Effector CD4-positive, alpha-beta T cell (primary cell): ENCODE measurements at places on chromosomes 5 and 9.

GRCh38 chr5:96331681-96332361 lies 101.2 kb downstream of the PCSK1 start:
- no peak for DNase-seq

DNA sequence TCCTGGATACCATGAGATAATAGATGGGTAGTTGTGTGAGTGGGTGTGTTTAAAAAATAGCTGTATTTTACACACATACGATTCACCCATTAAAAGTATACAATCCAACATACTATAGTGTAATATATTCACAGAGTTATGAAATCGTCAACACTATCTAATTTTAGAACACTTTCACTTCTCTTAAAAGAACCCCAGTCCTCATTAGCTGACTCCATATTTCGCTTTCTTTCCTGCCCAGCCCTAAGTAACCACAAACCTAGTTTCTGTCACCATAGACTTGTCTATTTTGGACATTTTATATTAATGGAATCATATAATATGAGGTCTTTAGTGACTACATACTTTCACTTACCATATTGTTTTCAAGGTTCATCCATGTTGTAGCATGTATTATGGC lies 63.8 kb upstream of the S1PR3 start:
- DNase-seq = no peak

DNA sequence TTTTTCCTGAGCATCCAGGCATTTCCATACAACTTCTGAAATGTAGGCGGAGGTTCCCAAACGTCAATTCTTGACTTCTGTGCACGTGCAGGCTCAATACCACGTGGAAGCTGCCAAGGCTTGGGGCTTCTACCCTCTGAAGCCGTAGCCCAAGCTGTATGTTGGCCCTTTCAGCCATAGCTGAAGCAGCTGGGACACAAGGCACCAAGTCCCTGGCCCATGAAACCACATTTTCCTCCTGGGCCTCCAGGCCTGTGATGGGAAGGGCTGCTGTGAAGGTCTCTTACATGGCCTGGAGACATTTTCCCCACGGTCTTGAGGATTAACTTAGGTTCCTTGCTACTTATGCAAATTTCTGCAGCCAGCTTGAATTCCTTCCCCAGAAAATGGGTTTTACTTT lies 103.6 kb downstream of the NREP start:
- no peak for DNase-seq

- no peak for DNase-seq
Observed at GRCh38 chr5:169886033-169886432, 94.3 kb downstream of the INSYN2B start.

- no peak for DNase-seq
Observed at GRCh38 chr9:86410281-86410680, 56.1 kb upstream of the TUT7 start.

DNA sequence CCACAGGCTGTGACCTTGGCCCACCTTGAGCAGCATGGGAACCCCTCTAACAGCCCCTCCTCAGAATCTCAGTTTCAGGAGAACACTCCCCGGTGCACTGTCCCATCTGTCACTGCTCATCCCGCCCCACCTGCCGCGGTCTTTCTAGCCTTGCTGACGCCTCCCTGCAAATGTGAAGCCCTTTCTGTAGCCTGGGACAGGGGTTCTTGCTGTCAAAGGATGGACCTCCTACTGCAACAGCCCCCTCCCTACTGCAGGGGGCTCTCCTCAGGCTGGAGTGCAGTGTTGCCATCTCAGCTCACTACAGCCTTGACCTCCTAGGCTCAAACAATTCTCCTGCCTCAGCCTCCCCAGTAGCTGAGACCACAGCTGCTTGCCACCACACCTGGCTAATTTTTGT lies 20.0 kb downstream of the OR2V1 start:
- no peak for DNase-seq

GRCh38 chr9:98726735-98727134 lies 18.0 kb upstream of the GABBR2 start:
- DNase-seq = no peak
